H9 (cell line): ENCODE measurements at places on chromosomes 5 and 9. TPM values are rescaled to one million over a fixed set of nuclear protein-coding genes. Genes with fewer than 3 reads are reported as not detected.

CDH9 gene
- 0.61 and 0.79 TPM in 2 replicates for total RNA-seq

FSD1L gene
- total RNA-seq, result 4.7 and 5.5 TPM in 2 replicates

GRCh38 chr5:107966201-107966600 is 295.5 kb upstream of the EFNA5 start:
- no peak for DNase-seq

DNA sequence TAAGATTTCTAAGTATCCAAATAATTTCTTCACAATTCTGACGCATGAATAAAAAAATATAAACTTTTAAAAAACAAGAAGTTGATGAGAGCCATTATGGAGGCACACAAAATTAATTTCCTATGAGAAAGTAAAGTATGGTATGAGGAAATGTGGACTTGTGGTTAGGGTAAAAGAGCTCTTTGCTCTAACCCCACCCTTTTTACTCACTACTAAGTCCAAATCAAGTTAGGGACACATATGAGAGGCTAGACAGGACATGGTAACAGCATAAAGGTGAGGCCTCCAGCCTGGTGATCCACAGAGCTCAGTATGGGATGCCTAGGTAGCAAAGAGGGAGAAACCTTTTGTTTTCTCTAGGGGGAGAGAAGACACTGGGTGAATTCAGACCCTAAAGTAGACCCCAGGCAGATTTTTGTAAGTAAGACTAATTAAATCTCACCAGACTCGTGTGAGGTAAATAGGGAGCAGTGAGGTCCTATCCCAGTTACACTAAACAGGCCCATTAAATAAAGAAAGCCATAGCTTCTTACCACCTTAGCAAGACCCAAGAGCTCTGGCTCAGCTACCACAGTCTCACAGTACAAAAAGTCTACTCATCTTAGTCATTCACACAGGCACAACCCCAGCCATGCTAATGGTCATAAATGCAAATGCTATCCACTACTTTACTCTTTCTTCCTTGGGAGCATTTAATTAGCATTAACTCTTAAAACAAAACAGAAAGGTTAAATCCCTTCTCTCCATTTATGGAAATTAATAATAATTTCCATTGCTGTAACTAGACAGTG is 42.6 kb downstream of the MLLT3 start:
- DNase-seq, result no peak

DNA sequence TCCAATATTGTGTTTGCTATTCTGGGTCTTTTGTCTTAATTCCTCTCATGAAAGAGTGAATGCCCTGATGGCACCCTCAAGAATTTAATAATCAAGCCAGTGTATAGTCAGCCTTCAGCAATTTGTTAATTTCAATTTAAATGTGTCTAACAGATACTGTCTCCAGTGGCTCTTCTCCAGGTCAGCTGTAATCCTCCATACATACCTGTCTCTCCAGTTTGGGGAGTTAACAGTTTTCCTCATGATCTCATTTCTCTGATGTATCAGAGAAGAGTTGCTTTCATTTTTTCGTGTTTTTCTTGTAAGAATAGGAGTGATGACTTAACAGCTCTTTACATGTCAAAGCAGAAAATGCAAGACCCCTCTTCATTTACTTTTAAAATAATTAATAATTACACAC is 500.3 kb upstream of the RORB start:
- DNase-seq, result no peak

DNA sequence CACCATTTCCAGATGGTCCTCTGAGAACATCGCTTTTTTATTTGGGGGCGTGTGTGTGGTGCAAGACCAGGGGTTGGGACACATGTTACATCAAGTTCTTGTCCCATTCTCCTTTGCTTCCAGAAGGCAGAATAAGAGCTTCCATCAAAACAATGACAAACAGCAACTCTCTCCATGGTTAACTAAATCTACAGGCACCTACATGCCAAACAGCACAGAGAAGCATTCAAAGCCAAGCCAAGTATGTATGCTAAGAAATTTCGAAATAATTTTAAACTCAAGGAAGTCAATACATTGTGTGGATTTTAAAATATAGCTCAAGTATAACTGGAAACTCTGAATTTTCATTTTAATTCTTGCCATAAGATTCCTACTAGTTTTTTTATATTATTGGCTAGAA is 105.6 kb downstream of the SEC61B start:
- DNase-seq, result no peak

DNA sequence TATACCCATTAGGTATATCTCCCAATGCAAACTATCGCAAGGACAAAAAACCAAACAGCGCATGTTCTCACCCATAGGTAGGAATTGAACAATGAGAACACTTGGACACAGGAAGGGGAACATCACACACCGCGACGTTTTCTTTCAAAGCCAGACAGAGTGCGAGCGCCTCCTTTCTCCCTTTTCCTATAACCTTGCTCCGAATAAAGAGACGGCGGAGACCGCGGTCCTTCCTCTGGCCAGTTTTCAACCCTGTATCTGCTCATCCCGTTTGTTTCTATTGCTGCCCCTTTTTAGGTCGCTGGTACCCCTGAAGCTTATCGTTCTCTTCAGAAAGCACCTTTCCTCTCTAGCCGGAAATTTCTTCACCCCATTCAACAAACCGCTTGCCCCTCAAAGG is 1.3 kb downstream of the LVRN start:
- DNase-seq, result no peak

GRCh38 chr5:1887588-1888360 is 5.0 kb upstream of the IRX4 start:
- DNase-seq, result peak; percentile 50

DNA sequence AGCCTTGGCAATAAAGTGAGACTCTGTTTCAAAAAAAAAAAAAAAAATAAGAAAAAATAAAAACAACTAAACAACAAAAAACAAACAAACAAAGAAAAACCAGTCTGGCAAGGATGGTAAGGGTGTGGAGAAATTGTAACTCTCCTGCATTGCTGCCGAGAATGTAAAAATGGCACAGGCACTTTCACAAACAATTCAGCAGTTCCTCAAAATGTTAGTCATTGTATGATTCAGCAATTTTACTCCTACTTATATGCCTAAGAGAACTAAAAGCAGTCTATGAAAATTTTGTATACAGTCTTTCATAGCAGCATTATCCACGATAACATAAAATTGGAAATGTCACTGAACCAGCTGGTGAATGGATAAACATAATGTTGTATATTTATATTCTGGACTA is 280.4 kb downstream of the CDH9 start:
- no peak for DNase-seq

GRCh38 chr5:115324021-115324420 is 27.6 kb upstream of the CCDC112 start:
- no peak for DNase-seq

MARVELD2 gene
- total RNA-seq, result 29.5 and 30.3 TPM in 2 replicates

GALNT12 gene
- 18.0 and 18.5 TPM in 2 replicates for total RNA-seq

SPINK13 gene
- total RNA-seq, result not detected in 2 replicates

FASTKD3 gene
- total RNA-seq, result 15.0 and 16.3 TPM in 2 replicates

GRCh38 chr9:110140276-110140675 is 67.7 kb downstream of the C9orf152 start:
- no peak for DNase-seq

- DNase-seq, result no peak
These were observed 172.8 kb upstream of the PANK3 start for GRCh38 chr5:168752012-168752411.

DNA sequence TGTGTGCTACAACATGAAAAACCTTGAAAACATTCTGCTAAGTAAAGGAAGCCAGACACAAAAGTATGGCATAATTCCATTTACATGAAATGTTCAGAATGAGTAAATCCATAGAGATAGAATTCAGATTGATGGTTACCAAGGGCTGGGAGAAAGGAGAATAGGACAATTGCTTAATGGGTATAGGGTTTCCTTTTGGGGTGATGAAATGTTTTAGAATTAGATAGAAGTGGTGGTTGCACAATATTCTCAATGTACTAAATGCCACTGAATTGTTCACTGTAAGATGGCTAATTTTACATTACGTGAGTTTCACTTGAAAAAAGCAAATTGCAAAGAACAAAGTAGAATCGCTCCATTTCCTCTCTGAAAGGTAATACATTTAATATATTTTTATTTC is 43.0 kb upstream of the GAS1 start:
- DNase-seq, result no peak

DNA sequence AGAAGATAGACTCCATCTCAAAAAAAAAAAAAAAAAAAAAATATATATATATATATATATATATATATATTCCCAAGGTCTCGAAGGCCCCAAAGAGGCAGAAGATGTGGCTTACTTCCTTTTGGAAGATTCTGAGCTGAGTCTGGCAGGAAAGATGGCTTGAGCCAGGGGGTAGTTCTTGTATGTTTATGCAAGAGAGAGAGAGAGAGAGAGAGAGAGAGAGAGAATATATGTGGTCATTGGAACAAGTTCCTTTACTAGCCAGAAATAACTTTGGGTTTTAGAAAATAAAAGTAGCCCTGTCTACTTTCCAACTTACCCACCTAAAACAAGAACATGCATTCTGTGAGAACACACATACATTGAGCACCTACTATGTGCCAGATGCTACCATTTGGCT is 17.6 kb downstream of the NCS1 start:
- DNase-seq, result no peak

SPATA6L gene
- total RNA-seq, result 0.75 and 0.87 TPM in 2 replicates
